ENCODE measurements at places on chromosomes 1 and 21.

- DNase-seq, result no peak
These were observed 72.6 kb upstream of the PGD start for GRCh38 chr1:10326251-10326650.

DNA sequence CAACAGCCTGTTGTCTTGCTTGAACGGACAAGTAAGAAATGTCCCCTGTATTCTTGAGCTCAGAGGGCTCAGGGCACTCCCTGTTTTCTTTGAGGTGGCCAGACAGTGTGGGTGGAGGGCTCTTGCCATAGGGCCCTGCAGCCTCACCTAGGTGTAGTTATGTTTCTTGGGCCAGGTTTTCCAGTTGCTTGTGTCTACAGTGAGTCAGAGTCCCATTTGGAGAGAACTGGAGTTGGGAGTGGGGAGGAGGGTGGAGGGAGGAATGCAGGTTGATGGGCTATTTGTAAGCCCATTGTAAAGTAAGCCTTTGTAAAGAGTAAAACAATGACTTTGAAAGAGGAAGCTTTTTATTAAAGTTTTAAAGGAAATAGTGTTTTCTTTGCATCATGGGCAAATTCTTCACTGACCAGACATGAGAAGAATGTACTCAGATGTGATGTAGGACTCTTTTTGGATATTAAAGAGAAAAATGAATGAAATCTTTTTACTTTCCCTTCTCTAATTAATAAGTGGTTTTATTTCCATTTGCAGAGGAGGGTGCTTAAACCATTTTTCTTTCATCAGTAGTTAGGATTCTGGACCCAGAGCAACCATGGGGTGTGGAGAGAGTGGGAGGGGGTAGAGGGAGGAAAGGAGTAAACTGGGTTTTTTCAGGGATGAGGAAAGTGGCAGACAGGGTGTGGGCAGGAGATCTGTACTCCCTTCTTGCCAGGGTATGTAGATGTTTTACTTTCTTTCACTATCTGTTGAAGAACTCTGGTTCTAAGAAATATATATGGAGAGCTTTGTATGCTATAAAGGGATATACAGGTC is 45.1 kb upstream of the MACF1 start:
- no peak for DNase-seq

GRCh38 chr1:2032737-2033136 is 13.6 kb downstream of the GABRD start:
- no peak for DNase-seq

DNA sequence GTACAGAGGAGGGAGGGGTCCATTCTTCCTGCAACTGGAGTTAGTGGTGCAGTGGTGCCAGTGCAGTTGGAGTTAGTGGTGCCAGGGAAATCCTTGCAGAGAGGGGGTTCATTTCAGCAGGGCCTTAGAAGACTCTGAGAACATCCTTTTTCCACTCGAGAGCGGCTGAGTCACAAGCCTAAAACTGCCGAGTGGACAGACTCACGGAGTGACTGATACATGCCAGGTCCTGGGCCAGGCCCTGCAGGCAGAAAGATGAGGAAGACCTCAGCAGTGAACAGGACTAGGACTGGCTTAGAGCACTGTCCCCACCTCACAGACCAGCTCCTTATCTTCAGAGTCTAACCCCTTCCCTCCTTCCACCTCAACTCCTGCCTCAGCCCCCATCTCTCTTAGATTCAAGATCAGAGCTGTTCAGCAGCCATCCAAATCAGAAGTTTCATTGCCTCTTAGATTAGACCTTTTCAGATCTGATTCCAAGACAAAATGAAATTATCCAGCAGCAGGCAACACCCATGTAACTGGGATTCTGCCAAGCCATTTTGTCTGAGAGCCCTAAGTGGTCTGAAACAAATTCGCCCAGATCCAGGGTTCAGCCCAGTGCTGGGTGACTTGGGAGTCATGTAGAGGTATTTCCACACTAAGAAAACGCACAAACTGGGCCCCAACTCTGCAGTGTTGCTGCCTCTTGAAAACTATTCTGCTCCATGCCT is 12.7 kb upstream of the IKBKE start:
- DNase-seq, result no peak

DNA sequence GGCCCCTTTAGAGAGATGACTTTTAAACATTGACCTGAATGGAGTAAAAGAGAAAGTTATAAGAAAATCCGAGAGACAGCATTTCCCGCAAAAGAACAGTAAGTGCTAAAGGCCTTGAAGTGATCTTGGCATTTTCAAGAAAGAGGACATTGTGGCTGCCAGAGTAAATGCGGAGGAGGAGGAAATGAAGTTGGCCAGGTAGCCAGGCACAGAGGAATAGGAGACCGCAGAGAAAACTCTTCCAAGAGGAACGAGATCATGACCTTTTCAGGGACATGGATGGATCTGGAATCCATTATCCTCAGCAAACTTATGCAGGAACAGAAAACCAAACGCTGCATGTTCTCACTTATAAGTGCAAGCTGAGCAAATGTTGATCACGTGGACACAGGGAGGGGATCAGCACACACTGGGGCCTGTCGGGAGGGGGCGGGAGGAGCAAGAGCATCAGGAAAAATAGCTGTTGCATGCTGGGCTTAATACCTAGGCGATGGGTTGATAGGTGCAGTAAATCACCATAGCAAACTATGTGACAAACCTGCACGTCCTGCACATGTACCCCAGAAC is 49.7 kb downstream of the EEIG2 start:
- peak; percentile 76 for DNase-seq

GRCh38 chr1:218665221-218665620 is 320.1 kb downstream of the TGFB2 start:
- DNase-seq, result no peak

DNA sequence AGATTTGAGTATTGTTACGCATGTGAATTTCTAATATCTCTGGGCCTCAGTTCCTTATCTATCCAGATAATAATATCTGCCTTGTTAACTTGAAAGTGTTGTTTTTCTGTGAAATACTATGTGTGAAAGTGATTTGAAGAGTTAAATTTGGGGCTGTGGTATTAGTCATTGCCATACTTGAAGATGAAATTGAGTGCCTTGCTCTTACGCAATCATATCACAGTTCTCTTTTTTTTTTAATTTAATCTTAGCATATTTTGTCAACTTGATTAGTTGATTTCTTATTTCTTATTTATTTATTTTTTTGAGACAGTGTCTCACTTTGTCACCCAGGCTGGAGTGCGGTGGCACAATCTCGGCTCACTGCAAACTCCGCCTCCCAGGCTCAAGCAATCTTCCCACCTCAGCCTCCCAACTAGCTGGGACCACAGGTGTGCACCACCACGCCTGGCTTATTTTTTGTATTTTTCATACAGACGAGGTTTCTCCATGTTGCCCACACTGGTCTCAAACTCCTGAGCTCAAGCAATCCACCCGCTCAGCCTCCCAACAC is 31.0 kb downstream of the AGO4 start:
- DNase-seq, result no peak

DNA sequence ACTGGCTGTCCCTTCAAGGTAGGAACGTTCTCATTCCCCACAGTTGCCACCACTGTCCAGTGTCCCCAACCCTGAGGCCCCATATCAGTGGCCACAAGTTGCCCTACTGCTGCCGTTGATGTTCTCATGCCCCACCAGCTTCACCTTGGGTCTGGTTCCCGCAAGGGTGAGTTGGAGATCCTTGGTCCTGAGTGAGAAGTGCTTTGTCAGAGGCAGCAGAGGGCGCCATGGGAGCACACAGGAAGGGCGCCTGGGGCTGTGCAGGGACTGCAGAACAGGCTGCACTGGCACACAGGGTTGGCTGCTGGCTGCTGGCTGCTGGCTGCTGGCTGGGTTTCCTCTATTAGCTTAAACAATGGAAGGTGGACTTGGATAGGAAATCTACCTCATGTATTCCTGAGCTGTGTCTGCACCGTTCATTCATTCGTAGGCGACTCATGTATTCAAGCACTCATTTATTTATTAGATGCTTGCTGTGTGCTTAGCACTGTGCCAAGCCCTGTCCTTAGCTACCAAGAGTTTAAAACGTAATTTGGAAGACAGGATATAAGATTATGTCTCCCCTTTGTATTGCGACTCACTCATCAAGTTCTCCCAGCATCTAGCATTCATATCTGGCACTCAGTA is 2.1 kb upstream of the S100A9 start:
- DNase-seq, result peak; percentile 35

DNA sequence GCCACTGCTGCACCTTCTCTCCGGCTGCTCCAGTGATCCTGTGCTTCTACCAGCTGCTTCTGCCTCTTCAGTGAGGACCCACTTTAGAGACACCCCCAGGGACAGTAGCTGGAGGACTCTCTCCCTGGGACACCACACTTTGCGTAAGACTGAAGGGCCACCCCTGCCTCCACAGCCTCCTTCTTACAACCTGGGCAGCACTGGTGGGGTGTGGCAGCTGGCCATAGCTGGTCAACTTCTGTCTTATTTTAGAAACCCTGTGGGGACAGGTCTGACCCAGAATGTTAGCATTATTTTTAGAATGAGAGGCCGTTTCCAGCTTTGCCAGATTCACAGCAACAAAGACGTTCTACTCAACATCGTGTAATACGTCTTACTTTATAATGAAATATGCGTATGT is 1.1 kb upstream of the KRTAP10-9 start:
- DNase-seq, result no peak

DNA sequence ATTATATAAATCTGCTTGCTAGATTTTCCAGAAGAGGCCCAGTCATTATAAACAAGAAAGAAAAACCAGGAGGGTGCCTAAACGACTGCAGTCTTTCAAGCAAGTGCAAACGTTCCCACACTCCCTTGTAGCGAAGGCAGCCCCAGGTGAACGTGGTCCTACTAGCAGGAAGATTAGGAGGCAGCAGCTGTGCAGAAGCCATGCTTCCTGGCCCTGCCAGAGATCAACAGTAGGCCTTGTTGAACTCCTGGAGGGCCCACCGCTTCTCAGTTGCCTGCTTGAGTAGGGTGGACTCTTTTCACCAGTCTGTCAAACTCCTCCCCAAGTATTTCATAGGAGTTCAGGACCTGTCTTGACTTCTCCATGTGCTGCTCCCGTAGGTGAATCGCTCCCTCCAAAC is 163.0 kb upstream of the GORAB start:
- no peak for DNase-seq

GRCh38 chr1:232431326-232431725 is 198.6 kb downstream of the SIPA1L2 start:
- no peak for DNase-seq

- no peak for DNase-seq
These were observed 5.8 kb downstream of the AGL start for GRCh38 chr1:99855914-99856450.

GRCh38 chr1:61012341-61012761 is 70.0 kb upstream of the NFIA start:
- DNase-seq, result no peak

- DNase-seq, result no peak
These were observed 137.8 kb downstream of the GALNT2 start for GRCh38 chr1:230204842-230205241.

DNA sequence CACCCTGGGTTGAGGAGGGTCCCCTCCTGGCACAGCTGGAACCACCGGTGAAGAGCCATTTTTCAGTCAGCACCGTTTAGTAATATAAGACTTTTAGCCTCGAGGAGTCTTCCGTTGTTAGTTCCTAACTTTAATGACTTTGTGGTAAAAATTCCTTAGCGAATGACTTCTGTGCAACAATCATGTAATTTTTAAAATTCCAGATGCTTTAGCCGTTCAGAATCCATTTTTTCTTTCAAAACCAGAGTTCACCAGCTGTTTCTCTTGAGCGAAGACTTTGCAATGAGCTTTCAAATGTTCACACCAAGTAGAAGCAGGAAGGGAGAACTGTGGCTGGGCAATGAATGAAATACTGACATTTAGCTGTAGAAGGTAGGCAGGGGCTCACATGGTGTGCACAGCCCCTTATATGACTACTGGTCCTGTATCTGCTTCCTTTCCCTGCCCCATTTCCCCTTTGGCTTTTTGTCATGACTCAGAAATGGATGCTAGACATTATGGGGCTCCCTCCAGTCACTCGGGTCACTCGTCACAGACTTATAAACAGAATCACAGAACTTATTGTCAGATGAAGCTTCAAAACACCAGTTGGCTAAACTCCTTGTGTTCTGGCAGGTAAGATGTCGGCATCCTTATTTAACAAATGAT is 4.1 kb downstream of the DISC1 start:
- DNase-seq, result no peak

- DNase-seq, result no peak
These were observed 1.0 kb downstream of the KRTCAP2 start for GRCh38 chr1:155171836-155172731.

GRCh38 chr1:87515781-87516180 is 187.1 kb downstream of the LMO4 start:
- DNase-seq, result no peak

GRCh38 chr1:117093870-117094621 is 27.5 kb downstream of the TRIM45 start:
- no peak for DNase-seq

- DNase-seq, result no peak
These were observed 107.2 kb downstream of the LAMC2 start for GRCh38 chr1:183293241-183293640.

GRCh38 chr1:222181191-222181590 is 366.7 kb downstream of the HHIPL2 start:
- DNase-seq, result no peak

- no peak for DNase-seq
These were observed 8.2 kb downstream of the RC3H1 start for GRCh38 chr1:174013864-174014418.

GRCh38 chr1:185969028-185969427 is 234.8 kb downstream of the HMCN1 start:
- no peak for DNase-seq

- DNase-seq, result no peak
These were observed 13.6 kb upstream of the ADARB1 start for GRCh38 chr21:45060675-45061311.

DNA sequence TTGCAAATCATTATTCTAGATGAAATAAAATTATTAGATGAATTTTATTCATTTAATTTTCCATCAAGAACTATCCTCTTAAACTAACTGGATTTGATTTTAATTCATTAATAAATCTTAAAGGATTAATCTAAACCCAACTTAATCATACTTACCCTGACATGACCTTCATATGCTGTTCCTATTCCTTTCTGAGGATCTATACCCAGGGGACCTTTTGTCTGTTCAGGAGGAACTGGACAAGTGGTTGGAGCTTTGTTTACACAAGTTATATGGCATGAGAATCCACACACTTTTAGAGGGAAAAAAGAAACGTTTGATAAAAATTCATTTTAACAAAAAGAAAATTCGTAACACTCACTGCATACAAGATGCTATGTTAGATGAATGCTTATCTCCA is 95.2 kb downstream of the COQ8A start:
- DNase-seq, result no peak

DNA sequence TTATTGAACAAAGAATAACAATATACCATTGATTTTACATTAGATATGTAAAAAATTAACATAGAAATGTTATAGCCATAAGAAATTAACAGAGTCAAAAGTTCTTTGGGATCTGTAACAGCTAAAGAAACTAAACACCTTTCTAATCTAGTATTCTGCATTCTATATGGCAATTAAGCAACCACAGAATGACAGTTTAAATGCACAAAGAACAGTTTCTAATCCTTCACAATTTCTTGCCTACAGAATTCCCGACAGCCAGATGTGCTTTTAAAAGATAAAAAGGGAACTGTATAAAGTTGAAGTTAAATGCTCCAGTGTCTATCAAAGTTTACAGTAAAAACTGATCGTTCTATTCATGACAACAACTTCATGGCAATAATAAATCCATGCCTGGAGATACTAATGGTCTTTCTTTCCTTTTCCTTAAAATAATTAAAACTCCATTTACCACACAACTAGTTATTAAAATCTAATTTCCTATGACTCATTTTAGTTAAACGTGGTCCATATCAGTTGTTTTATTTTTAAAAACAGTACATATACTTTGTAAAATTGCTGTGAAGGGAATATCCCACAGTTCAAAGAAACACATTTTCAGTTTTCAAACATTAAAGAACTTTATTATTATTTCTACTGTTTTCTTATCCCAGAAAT is 110.2 kb downstream of the EIF4G3 start:
- no peak for DNase-seq
